PC-3 (cell line): ENCODE measurements at places on chromosomes 11 and 22. TPM values are rescaled to one million over a fixed set of nuclear protein-coding genes. Genes with fewer than 3 reads are reported as not detected.

Gene FOLR3
- total RNA-seq, result not detected in 2 replicates

Gene UBQLN3
- not detected in 2 replicates for total RNA-seq

Gene C1QTNF5
- total RNA-seq, result 2.0 and 2.6 TPM in 2 replicates

Gene PANX1
- 62.9 and 67.7 TPM in 2 replicates for total RNA-seq

Gene ILK
- total RNA-seq, result 73.0 and 73.9 TPM in 2 replicates

Gene KRTAP5-10
- not detected in 2 replicates for total RNA-seq

Gene LUZP2
- 0.11 and 0.46 TPM in 2 replicates for total RNA-seq

Gene UPB1
- 0.29 TPM in 1 of 2 replicates, not detected in the other for total RNA-seq

Gene LRP4
- total RNA-seq, result 0.87 and 3.1 TPM in 2 replicates

Gene MYOD1
- total RNA-seq, result not detected in 2 replicates

Gene OR51Q1
- not detected in 2 replicates for total RNA-seq

Gene FIBIN
- total RNA-seq, result not detected in 2 replicates

Gene LIPT2
- 9.4 and 11.3 TPM in 2 replicates for total RNA-seq

Gene RAB3IL1
- total RNA-seq, result 6.6 and 7.9 TPM in 2 replicates
